ENCODE measurements at places on chromosomes 11 and 22. TPM values are rescaled to one million over a fixed set of nuclear protein-coding genes. Genes with fewer than 3 reads are reported as not detected.

DNA sequence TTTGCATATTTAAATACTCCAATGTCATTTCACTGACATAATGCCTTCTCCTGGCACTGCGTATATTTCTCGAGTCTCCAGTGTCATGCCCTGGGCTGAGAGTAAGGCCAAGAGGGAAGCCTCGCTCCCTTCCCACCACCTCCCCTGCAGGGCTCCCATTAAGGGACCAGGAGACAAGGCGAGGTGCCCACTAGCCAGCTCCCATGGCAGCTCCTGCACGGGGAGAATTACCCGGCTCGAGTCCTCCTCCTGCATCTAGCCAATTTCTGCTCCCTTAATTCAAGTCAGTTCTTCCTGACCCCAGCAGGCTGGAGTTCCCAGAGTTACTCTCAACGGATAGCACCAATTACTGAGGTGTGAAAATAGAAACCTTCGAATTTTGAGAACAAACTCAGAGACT lies 31.9 kb downstream of the OPCML start:
- DNase-seq: peak; percentile 25

- DNase-seq: no peak
These were observed 11.0 kb upstream of the APOL6 start for GRCh38 chr22:35637254-35637653.

DNA sequence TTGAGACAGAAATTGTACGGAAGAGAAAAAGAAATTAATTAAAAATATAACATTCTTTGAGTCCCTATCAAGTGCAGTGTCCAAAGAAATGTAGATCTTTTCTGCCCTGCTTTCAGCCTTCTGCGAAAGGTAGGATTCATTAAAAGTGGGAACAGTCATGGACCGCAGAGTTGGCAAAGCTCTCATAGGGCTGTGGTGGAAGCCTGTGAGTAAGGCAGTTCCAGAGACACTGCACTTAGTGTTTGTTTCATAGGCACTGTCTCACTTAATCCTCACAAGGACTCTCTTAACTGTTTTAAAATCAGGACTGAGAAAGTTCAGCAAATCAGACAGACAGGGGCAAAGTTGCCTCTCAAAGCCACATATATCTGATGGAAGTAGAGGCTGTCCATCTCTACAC lies 5.5 kb downstream of the MRGPRX2 start:
- no peak for DNase-seq

DNA sequence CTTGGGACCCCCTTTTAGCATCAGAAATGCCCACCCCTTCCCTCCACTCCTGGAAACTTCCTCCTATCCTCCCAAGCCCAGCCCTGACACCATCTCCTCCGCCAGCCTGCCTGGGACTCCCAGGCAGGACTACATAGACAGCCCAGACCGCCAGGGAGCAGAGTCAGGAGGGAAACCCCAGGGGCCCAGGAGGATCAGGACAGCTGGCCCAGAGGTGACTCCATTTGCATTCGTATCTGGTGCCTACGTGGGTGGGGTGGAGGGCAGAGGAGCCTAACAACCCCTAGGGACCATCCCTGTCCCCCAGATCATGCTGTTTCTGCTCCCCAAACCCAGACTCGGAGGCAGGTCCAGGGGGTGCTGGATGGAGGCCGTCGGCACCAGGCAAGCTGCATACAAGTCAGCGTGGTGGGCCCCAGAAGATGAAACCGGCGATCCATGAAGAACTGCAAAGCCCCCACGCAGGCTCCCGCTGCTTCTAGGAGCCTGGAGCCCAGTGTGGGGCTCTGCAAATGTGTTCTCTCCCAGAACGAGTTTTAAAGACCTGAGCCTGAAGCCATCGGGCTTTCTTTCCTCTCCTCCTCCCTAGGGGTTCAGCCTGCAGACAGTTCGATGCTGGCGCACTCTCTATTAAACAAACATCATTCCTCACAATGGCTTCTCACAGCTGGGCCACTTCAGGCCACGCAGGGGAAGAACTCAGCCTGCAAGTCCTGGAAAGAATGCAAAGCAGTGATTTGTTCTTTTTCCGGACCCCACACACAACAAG lies 1506.8 kb downstream of the BRD1 start:
- DNase-seq: no peak

GRCh38 chr11:61481806-61482205 lies 26.7 kb upstream of the LRRC10B start:
- DNase-seq: no peak

DNA sequence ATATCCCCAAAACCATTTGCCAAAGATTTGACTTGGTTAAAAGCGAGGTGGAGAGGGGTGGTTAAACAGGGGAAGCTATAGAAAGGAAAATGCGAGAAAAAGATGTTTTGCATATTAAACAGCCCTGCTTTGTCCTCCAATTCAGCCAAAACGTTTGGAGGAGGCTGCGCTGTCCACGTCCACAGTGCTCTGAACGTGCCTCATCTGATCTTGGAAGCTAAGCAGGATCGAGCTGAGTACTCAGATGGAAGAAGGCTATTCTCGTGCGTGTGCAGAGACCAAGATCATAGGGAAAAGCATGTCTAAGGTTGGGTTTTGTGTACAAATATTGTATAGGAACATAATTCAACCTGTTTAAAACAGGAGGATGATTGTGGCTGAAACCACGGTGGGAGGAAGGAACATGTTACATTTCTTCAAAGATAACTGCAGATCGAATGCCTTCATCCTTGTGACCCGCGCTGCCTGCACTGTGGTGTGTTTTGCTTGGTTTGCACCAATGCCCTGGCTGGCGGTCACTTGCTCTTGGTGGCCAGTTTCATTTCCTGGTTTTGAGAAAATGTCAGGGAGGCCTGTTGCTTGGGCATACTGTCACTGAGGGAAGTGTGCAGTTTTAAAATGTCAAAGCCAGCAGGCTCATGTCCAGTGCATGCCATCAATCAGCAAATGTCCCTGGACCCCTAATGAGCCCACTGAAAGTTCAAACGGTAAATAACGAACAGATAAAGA lies 40.4 kb downstream of the FLI1 start:
- no peak for DNase-seq

DNA sequence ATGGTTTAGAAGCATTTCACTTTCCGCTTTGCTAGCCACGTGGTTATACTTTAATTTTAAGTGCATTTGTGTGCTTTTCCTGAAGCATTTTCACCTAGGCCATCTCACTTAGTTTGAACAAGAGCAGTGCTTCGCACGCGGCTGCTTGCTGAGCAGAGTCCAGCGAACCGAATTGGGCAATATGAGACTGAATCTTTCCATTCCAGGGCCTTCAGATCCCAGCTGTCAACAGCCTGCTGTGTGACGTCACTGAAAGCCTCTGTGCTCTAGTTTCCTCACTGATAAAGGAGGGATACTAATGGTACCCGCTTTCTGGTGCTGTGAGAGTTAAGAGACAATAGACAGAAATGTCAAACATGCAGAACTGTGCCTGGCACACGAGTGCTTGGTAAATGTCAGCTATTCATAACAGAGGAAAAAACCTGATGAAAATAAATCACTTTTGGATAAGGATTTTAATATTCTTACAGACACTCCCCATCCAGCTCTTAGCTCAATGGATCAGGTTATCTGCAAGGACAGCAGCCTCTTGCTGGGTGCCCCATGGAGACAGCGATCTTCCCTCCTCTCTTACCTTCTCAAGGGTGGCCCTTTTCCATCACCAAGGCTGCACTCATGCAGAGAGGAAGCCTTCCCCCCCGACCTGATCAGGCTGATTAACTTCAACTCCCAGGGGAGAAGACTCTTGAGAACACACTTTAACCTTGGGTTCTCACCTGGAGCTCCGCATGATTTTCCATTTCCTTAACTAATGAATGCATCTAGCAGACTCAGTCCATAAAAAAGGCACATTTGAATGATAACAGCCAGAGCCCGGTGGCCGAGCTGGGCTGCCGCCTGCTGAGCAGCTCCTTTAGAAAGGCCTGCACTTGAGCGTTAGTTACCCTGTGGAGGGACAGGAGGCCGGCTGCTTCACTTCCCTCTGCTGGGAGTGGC lies 3.5 kb upstream of the GLB1L3 start:
- DNase-seq: peak; percentile 87

- no peak for DNase-seq
These were observed at the start of gene FERMT3 for GRCh38 chr11:64206457-64207255. TSS of gene FERMT3 (plus strand) at chr11:64206721. CDS start at chr11:64207365, 644 bp downstream.

- DNase-seq: no peak
These were observed 3.7 kb downstream of the SLC37A4 start for GRCh38 chr11:119026970-119027369.

- no peak for DNase-seq
These were observed 25.8 kb downstream of the XRRA1 start for GRCh38 chr11:74923125-74923524.

- peak; percentile 62 for DNase-seq
These were observed 1.5 kb downstream of the MS4A8 start for GRCh38 chr11:60700689-60701468.

GRCh38 chr22:30922151-30922611 lies 46.4 kb downstream of the MORC2 start:
- no peak for DNase-seq

GRCh38 chr11:101348786-101349185 lies 219.2 kb upstream of the PGR start:
- DNase-seq: no peak

DNA sequence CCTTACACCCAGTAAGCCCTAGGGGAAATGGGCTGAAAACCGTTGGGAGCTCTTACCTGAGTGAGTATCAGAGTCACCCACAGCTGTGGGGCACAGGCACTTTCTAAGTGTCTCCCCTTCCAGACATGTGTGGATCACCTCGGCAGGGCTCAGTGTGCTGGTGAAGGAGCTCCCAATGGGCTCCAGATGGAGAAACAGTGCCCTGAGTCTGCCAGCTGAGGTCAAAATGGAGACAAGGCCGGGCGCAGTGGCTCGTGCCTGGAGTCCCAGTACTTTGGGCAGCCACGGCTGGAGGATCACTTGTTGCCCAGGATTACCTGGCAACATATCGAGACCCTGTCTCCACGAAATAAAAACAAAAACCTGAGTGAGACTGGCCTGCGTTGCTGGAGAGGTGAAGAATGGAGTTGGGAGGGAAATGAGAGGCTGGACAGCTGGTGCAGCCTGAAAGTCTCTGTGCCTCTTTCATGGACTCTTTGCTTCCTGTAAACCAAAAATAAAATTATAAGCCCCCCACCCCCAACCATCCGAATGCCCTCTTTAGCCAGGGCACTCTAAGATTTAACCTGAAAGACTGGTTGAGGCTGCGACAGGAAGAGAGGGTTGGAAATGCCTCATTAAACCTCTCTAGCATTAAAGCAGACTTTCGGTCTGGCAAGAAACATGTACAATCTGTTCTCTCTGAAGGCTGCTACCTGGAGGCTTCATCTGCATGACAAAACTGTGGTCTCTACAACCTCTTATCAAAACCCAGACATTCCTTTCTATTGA lies 111.8 kb downstream of the SNX19 start:
- DNase-seq: no peak

GRCh38 chr22:48594016-48594756 lies 1233.5 kb downstream of the BRD1 start:
- DNase-seq: no peak

- DNase-seq: no peak
These were observed 181.5 kb downstream of the TMEM135 start for GRCh38 chr11:87219266-87219665.

DNA sequence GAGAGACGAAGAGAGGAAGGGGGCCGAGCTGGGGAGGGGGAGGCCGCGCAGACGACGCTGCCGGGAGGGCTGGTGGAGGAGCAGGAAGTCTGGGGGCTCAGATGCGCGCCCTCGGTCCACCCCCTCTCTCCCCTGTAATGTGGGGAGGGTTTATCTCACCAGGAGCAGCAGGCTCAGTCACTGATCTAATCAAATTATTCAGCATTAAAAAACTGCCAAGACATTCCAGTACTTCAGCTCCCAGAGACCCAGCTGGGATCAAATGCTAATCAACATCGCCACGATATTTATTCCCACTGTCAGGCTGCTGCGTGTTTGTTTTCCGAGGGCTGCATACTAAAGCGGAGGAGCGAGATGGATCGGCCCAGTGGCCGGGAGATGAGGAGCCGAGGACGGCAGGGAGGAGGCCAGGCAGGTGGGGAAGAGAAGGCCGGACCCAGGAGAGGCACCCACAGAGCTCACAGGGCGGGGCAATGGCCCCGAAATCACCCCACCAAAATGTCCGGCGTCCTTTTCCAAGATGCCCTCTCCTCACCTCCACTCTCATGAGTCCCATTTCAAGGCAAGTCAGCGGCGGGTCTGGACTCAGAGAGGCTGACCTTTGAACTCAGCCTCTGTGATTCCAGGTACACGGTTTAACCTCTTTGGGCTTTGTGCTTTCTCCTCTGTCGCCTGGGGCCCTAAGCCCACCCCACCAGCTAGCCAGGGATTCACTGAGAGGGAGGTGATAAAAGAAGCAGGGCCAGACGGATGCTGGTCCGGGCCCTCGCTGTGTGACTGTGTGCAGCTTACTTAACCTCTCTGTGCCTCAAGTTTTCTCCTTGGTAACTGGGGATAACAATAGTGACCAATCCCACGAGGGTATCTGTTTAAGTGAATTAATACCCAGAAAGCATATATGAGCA lies 502.1 kb downstream of the MN1 start:
- DNase-seq: no peak

GRCh38 chr11:126039485-126040271 lies 23.0 kb downstream of the CDON start:
- DNase-seq: no peak

GRCh38 chr11:8259306-8259959 lies 4.2 kb downstream of the LMO1 start:
- DNase-seq: peak; percentile 17

- DNase-seq: no peak
These were observed 33.2 kb upstream of the CTSC start for GRCh38 chr11:88370782-88371181.

DNA sequence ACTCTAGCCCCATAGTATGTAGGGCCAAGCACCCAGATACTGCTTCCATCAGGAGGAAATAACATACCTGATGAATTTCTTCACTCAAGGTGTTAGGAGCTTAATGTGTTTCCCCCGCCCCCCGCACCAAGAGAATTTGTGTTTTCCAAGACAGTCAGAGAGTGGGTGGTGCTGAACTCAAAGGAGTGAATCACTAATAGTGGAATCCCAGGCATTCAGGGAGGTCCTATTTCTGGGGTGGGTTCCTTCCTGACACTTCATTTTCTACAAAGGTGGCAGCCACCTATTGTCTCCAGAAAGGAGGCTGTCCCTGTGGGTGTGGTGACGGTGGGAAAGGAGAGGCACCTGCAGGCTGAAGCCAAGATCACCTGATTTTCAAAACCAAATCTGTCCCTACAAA lies 50.8 kb upstream of the ELF5 start:
- DNase-seq: peak; percentile 47

DNA sequence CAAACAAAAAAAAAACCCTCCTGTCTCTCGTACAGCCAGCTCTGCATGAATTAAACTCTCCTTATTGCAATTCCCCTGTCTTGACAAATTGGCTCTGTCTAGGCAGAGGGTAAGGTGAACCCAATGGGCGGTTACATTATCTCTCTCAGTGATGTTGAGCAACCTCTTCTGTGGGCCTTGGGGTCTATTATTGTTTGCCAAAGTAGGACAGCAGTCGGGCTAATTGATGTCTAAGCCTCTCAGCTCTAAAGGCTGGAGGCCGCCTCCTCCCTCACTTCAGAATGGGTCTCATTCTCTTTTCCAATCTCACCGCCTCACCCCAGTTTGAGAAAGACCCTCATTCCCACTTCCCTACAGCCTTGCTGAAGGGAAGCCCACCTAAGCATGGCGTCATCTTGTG lies 1.3 kb upstream of the SLC25A45 start:
- no peak for DNase-seq

GRCh38 chr11:72441752-72442207 lies 7.4 kb upstream of the CLPB start:
- no peak for DNase-seq

OR2AG1 gene
- not detected for total RNA-seq

GAS2L1 gene
- 8.0 TPM for total RNA-seq

AQP11 gene
- total RNA-seq: 0.72 TPM

RAPSN gene
- 0.48 TPM for total RNA-seq

PGA4 gene
- not detected for total RNA-seq

BRSK2 gene
- 24.2 TPM for total RNA-seq

BLID gene
- total RNA-seq: not detected
